ENCODE measurements at places on chromosomes 12 and 14. TPM values are rescaled to one million over a fixed set of nuclear protein-coding genes. Genes with fewer than 3 reads are reported as not detected.

DNA sequence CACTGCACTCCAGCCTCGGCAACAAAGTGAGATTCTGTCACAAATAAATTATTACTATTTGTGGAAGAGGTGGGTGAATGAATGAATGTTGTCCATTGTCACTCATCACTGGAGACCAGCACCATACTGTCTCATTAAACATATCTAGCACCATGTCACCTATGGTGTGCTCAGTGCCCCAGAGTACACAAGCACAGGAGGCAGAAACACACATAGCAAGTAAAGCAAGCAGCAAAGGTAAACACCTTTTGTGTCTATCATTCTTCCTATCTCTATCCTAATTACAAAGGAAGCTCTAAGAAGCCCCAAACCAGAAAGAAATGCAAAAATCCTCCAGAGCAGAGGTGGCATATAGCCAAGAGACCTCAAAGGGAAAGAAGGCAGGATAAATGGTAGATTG lies 9.2 kb downstream of the ERO1A start:
- no peak overlapping the region for H3K27ac ChIP-seq
- H3K36me3 ChIP-seq: peaks cover 4% of the 10 kb centered on the region
- H3K4me1 ChIP-seq: no peaks in the 10 kb centered on the region

CLEC6A gene
- total RNA-seq: not detected

IL26 gene
- total RNA-seq: not detected

- no peak overlapping the region for H3K27ac ChIP-seq
- H3K4me1 ChIP-seq: peaks cover 3% of the 10 kb centered on the region
- peaks cover 3% of the 10 kb centered on the region for H3K36me3 ChIP-seq
Measured at GRCh38 chr14:73492043-73492552, 1.4 kb downstream of the RIOX1 start.

GRCh38 chr14:103801459-103801858 lies 45.9 kb downstream of the PPP1R13B start:
- no peak for DNase-seq
- no peaks in the 10 kb centered on the region for H3K27me3 ChIP-seq

WNT5B gene
- 51.8 TPM for total RNA-seq

TCL1B gene
- total RNA-seq: not detected
